Memory B cell (primary cell): ENCODE measurements at places on chromosomes 3 and 15.

DNA sequence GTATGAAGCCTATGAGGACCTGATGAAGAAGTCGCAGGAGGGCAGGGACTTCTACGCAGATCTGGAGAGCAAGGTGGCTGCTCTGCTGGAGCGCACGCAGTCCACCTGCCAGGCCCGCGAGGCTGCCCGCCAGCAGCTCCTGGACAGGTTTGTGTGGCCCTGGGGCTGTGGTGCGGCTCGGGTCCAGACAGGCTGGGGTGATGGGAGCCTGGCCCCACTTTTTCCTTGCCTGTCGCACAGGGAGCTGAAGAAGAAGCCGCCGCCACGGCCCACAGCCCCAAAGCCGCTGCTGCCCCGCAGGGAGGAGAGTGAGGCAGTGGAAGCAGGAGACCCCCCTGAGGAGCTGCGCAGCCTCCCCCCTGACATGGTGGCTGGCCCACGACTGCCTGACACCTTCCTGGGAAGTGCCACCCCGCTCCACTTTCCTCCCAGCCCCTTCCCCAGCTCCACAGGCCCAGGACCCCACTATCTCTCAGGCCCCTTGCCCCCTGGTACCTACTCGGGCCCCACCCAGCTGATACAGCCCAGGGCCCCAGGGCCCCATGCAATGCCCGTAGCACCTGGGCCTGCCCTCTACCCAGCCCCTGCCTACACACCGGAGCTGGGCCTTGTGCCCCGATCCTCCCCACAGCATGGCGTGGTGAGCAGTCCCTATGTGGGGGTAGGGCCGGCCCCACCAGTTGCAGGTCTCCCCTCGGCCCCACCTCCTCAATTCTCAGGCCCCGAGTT, 29.0 kb downstream of the PTPN23 start:
- DNase-seq = no peak

DNA sequence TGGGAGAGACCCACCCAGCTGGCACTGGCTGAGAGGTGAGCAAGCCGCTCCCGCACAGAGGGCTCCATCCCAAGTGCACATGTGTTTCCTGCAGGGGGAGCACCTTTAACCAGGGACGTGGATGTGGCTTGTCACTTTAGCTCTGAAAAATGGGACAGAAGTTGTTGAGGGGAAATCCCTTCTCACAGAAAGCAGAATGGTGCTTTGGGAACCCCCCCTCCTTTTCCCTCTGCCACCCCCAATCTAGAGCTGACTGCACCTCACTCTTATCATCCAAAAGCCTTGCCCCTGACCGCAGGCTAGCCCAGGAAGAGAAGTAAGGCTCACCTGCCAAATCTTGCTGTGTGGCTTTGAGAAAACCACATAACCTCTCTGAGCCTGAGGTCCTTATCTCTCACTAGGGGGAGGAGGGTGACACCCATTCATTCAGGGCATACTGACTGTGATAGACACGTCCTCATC, 77.9 kb downstream of the RPN1 start:
- no peak for DNase-seq

DNA sequence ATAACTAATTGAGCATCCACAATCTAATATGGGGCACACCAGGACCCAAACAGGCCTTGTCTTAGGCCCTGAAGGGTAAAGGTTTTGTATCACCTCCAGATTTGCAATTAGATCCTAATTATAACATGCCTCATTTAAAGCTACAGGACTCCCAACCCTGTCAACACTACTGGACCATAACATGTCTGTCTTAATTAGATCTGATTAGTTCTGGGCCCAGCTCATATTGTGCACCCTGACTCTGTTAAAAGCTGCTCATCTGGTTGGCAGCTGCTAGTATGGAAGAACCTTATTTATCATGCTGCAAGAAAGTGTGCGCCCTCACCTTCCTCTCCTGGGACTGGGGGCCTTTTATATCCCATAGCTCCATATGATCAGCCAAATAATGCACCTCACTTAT, 457.8 kb downstream of the ROBO1 start:
- DNase-seq = no peak

GRCh38 chr3:50557915-50558314, 9.6 kb downstream of the C3orf18 start:
- DNase-seq = no peak

- DNase-seq = peak; percentile 49
Observed at GRCh38 chr15:38254051-38254883, 1.6 kb downstream of the SPRED1 start.

GRCh38 chr3:111151438-111151837, 79.8 kb downstream of the NECTIN3 start:
- DNase-seq = no peak

DNA sequence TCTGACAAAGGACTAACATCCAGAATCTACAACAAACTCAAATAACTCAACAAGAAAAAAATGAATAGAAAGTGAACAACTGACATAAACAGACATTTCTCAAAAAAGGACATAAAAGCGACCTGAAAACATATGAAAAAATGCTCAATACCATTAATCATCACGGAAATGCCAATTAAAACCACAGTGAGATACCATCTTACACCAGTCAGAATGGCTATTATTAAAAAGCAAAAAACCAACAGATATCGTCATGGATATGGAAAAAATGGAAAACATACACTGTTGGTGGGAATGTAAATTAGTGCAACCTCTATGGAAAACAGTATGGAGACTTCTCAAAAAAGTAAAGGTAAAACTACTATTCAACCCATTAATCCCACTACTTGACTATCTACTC, 53.3 kb downstream of the ZNF385D start:
- DNase-seq = no peak

- DNase-seq = no peak
Observed at GRCh38 chr3:108189440-108189839, 32.8 kb downstream of the IFT57 start.

DNA sequence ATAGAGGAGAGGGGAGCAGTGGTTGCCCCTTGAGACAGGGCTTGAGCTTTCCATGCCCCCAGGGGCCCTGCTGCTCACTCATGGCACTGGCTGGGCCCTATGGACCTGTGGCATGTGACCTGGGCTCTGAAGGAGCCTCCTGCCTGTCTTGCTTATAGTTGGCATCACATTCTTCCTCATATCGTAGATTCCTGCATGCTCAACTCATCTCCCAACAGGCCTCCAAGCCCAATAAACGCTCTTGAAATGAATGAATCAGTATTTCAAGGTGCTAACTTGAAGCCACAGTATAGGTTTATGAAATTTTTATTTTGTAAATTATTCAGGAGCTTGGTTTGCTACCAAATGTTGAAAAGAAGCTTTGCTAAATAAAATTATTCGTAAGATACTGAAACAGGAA, 93.3 kb upstream of the SLC7A14 start:
- DNase-seq = no peak

DNA sequence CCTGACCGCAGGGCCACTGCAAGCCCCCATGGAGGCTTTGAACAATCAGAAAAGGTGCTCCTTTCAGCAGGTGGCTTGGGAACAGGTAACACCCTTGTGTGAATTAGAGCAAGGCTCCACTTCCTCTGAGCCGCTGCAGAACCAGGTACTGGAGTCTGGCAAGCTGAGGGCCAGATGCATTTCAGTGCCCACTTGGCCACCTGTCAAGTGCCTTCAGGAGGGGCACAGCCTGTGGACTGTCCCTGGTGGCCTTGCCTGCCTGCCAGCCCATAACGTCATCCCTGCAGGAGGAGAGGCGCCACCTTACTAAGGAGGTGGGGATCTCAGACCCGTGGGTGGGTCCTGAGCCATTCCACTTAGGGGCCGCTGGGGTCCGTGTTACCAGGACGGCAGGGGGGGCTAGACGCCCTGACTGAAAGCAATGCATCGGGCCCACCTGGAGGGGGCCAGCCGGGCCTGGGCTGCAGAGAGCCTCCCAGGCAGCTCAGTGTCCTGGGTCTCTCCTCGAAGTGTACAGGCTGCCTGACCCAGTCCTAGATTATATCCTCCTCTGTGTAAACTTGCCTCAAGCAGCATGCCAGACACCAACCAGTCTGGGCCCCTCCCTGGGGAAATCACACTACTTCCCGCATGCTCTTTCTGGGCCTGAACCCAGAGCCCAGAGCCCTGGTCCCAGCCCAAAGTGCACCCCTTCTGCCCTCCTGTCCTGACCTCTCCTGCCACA, 16.1 kb downstream of the SPTBN5 start:
- no peak for DNase-seq

- no peak for DNase-seq
Observed at GRCh38 chr3:30610702-30611368, 4.4 kb downstream of the TGFBR2 start.

DNA sequence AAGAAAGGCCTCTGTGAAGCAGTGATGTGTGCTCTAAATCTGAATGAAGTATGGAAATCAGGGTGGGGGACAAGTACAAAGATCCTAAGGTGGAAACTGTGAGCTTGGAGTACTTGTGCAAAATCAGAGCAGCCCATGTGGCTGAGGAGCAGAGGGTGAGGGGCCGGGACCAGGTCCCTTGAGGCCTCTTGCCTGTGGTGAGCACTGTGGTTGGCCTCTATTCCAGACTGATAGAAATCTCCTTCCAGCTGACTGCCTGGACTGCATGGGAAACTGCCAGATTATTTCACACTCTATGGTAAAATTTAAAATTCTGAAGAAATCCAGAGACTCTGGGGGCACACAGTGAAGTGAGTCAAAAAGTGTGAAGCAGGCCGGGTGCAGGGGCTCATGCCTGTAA, 81.4 kb downstream of the TM4SF4 start:
- DNase-seq = no peak

DNA sequence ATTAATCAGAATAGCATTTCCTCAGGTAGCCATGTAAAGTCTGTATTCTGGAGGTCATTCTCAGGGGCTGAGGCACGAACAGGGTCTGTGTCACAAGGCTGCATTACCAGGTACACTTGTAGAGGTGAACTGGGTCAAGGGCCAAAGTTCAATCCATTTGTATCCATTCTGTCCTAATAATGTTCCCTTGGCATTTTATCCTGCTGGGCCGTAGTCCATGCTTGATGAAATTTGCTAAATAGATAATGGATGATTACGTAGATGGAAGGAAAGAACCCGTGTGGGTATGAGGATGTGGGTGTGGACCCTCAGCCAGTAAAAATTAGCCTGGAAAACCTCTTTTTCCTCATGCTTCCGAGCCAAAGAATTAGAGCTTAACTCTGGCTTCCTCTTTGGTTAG, 785.9 kb downstream of the GRM7 start:
- DNase-seq = no peak

DNA sequence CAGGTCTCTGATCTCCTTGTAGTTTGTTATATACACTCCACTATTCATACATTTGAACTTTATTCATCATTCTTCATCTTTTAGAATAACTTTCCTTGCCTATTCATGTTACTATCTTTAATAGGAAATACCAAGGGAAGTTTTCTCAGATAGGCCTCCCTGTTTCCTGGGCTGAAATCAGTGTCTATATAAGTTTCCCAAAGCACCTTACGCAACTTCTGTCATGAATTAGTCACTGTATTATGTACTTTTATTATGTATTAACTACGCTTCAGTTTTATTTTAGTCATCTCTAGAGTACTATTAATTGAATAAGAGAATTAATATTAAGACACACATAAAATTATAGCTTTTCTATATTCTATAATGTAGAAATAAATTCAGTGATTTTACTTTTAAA, 1481.5 kb downstream of the OTOL1 start:
- DNase-seq = no peak

DNA sequence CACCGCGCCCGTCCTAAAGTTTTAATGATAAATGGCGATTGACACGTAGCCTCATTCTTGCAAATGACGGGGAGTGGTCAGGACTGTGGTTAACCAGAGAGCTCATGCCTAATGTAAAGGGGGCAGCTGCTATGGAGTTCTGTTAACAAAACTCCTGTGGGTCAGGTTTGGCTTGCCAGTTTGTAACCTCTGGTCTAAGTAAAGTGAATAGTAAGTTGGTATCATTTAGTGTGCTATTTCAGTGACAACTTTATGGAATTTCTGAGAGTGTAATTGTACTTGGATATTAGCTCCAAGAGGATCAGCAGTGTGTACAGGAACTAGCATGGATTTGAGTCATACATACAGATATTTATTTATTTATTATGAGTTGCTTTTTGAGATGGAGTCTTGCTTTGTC, 87.9 kb downstream of the RGMA start:
- no peak for DNase-seq

DNA sequence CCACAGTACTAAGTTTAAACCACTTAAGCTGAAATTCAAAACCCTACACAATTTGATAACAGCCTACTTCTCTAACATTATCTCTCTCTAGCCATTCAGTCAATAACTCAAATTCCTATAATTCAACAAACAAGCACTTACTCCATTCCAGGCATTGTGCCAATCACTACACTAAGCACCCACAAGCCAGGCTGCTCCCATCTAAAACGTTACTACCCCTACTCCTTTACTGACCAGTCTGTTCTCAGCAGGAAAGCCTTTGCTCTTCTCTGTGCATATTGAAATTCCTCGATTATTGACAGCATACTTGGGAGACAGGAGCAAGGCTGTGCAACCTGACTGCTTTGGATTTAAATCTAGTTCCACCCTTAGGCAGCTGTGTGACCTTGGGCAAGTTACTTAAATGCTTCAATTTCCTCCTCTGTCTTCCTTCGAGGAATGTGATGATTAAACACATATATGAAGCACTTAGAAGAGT, 177.2 kb upstream of the THBS1 start:
- no peak for DNase-seq

- DNase-seq = no peak
Observed at GRCh38 chr3:125556314-125556713, 36.3 kb upstream of the SNX4 start.

GRCh38 chr15:29058903-29059539, 173.2 kb downstream of the APBA2 start:
- no peak for DNase-seq

GRCh38 chr3:152317184-152317583, 48.5 kb downstream of the MBNL1 start:
- DNase-seq = no peak

GRCh38 chr15:74300057-74300795, 64.1 kb downstream of the CCDC33 start:
- DNase-seq = no peak

- no peak for DNase-seq
Observed at GRCh38 chr3:27584874-27585273, 100.7 kb upstream of the SLC4A7 start.

DNA sequence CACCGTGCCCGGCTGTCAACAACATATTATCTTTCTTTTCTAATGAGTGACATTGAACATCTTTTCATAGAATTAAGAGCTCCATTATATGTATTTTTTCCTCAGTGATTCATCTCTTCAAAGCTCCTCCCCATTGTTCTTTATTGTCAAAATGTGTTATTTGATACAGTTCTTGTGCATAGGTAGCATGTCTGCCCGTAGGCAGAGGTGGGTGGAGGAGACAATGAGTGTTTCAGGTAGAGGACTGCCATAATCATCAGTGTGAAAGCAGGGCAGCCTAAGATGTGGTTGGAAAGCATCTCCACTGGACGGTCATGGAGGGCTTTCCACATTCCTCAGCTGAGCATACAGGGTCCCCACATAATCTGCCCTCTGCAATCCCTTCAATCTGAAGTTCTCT, 452.0 kb upstream of the MCTP2 start:
- DNase-seq = no peak

- DNase-seq = no peak
Observed at GRCh38 chr3:170179432-170179831, 2.1 kb downstream of the PHC3 start.

- no peak for DNase-seq
Observed at GRCh38 chr15:101256757-101257156, 4.9 kb upstream of the CHSY1 start.
